ENCODE measurements at places on chromosomes 12 and 14. TPM values are rescaled to one million over a fixed set of nuclear protein-coding genes. Genes with fewer than 3 reads are reported as not detected.

DNA sequence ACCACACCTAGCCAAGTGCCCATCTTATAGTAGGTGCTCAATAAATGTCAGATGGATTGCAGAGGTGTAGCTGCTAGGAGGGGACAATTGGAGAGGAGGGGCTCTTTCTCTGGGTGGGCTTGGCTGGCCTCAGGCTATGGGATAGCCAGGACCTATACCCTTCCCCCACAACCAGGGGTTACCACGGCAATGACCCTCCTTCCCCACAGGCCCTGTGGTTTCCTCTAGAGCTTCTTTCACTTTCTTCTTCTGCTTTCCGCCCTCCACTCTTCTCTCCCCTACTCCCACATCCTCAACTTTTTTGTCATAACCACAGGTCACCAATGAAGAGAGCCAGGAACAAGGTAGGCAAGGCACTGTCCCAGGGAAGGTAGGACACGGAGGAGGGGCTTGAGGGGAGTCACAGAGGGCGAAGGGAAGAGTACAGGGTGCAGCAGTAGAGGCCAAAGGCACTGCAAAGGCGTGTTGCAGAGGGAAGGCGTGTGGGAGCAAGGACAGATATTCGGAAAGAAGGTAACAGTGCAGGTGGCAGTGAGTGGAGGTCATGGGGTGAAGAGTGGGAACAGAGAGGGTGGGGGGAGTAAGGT lies 1.9 kb upstream of the ITGB7 start:
- DNase-seq = no peak

- peak; percentile 24 for DNase-seq
These were observed 8.3 kb upstream of the MTA1 start for GRCh38 chr14:105411017-105411941.

- no peak for DNase-seq
These were observed 162.1 kb upstream of the IFNG-AS1 start for GRCh38 chr12:67826946-67827720.

The GPR84 gene
- not detected for polyA plus RNA-seq

DNA sequence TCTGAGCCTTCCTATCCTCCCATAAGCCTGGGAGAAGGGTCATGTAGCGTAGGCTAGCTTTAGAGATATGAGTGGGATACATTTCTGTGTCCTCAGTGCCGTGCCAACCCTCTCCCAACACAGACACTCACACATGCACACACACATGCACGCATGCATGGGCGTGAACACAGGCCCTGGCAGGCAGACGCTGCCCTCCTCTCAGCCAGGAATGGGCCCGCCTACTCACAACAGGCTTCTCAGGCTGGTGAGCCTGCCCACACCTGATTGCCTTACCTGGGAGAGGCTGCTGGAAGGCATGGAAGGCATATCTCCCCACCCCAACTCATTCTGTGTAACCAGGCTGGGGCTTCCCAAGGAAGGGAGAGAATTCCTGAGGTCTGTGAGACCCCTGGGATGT lies 12.8 kb upstream of the ACVR1B start:
- DNase-seq = no peak

DNA sequence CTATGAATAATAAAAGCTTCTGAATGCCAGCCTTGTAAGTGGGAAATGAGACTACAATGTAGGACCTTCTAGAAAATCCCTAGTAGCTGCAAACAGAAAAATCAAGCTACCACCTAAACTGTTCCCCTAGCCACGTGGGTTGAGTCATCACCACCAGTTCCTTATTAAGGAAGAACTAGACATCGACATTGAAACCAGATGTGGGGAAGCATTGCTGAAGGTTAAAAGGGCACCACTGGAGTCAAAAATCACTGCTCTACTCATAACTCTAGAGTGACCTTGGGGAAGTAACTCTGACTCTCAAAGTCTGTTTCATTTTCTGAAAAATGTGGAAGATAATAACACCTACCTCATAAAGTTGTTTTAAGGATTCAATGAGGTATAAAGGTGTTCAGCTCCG lies 9.4 kb upstream of the CNIH1 start:
- DNase-seq = no peak

DNA sequence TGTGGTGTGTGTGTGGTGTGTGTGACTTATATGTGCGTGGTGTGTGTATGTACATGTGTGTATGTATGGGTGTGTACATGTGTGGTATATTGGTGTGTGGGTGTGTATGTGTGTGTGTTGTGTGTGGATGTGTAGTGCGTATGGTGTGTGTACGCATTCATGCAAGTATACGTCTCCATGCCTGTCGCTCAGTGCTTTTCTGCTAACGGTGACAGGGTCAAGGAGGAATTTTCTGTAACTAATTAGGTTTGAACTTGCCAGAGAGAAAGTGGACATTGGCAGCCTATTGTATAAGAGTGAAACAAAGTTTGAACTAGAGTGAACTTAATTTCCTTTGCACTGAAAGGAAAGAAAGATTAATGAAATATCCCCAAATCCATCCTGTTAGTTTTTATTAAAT lies 120.9 kb upstream of the GSC start:
- no peak for DNase-seq

The SLCO1C1 gene
- polyA plus RNA-seq = 0.06 TPM

DNA sequence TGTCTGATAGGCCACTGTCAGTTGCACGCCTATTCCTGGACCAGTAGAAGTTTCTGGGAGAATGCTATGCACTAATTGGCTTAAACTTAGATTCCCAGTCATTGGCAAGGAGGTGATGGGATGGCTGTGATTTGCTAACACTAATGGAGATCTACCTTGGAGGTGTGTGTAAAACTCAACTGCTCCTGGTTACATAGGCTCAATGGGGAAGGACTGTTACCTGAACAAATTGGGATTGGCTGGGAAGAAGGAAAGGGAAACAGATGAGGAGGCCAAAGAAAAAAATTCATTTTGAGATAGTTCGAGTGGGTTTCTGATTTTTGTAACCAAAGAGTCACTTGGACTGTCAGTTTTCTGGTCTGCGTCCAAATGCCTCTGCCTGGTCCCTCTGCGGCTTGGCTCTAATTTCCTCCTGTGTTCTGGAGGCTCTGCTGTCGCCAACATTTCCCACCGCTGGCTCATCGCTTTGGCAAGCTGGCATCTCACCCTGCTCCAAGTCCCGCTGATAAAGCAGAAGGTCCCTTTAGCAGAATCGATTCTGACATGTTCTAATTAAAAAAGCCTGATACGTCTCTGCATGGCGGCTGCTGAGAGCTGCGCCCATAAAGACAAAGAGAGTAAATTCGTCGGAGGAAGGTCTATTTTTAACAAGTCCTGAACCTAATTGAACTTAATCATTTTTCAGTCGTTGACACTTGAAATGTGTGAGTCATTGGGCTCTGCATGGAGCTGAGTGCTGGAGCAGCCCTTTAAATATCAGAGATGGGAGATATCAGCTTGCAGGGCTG lies 2.0 kb upstream of the CCDC63 start:
- no peak for DNase-seq

DNA sequence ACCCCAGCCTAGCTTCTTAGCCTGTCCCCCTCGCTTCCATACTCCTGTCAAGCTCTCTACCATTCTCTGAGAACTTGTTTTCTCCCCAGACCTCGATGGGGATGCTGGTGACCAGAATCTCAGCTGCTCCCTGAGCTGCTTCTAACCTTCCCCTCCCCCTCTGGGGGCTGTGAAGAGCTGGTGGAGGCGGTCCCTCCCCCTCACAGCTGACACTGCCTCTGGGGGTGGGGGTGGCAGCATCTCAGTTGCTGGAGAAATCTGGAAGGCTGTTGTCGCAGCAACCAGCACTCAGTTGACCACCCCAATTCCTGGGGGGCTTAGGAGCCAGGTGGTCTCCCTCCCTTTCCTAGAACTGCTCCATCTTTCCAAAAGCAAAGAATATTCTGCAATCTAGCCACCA lies 4.7 kb downstream of the PPP1R1A start:
- no peak for DNase-seq

- no peak for DNase-seq
These were observed 27.2 kb downstream of the HIGD1C start for GRCh38 chr12:50979369-50980052.

The SALL2 gene
- 4.3 TPM for polyA plus RNA-seq

The GPR135 gene
- 0.80 TPM for polyA plus RNA-seq

The CLEC12A gene
- not detected for polyA plus RNA-seq

The DERA gene
- polyA plus RNA-seq = 13.9 TPM

- DNase-seq = no peak
These were observed 9.8 kb downstream of the ISCA2 start for GRCh38 chr14:74503291-74503937.

The TAC3 gene
- not detected for polyA plus RNA-seq

The SOAT2 gene
- not detected for polyA plus RNA-seq

GRCh38 chr12:104873374-104873773 lies 84.7 kb downstream of the SLC41A2 start:
- DNase-seq = no peak

GRCh38 chr14:105408592-105408991 lies 10.3 kb downstream of the TEX22 start:
- DNase-seq = no peak

The CCDC177 gene
- polyA plus RNA-seq = not detected

The SLC4A8 gene
- 4.7 TPM for polyA plus RNA-seq

DNA sequence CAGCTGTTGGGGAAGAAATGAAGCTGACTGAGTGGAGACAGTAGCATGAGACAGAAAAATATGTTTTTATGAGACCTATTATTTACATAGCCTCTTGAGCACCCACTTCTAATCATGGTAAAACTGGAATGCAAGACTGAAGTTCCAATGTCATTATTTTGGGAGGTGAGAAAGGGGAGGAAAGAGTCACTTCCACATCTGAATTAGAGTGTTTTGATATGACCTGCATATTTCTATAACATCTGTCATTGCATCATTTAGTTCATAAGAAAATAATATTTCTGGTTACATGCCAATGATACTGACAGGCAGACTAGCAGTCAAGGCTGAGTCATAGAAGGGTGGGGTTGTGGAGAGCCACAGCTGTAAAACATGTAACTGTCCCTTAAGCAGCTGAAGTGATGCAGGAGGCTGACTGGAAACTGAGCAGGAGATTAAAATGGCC lies 26.7 kb downstream of the NTN4 start:
- DNase-seq = peak; percentile 83

The SRRM4 gene
- polyA plus RNA-seq = not detected

DNA sequence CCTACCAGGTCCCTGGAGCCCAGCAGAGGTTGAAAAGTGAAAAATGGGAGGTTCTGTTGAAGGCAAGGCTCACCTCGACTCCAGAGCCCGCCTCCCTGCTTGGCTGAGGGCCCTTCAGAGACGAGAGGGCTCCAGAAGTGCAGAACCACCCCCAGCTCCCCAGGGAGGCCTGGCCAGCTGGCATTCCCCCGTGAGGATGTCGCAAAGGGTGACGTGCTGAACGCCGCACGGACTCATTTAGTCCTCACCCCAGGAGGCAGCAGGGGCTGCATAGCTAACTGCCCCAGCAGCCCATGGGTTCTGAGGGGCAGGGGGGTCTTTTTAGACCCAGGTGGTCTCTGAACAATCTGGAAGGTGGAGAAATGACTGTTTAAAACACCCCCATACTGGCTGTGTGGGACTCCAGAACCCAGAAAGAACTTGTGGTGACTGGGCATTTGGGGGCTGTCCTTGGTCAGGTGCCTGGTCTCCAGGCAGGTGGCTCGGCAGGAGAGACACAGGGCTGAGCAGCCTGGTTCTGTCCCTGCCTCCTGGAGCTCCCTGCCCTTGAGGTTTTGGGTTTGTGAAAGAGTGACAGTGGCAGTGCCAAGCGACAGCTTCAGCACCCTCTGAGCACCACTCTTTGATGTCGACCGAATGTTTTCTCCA lies 32.0 kb downstream of the ANAPC7 start:
- no peak for DNase-seq

The SPTB gene
- polyA plus RNA-seq = 0.03 TPM

The MYF6 gene
- not detected for polyA plus RNA-seq

The CACNA1C gene
- not detected for polyA plus RNA-seq

DNA sequence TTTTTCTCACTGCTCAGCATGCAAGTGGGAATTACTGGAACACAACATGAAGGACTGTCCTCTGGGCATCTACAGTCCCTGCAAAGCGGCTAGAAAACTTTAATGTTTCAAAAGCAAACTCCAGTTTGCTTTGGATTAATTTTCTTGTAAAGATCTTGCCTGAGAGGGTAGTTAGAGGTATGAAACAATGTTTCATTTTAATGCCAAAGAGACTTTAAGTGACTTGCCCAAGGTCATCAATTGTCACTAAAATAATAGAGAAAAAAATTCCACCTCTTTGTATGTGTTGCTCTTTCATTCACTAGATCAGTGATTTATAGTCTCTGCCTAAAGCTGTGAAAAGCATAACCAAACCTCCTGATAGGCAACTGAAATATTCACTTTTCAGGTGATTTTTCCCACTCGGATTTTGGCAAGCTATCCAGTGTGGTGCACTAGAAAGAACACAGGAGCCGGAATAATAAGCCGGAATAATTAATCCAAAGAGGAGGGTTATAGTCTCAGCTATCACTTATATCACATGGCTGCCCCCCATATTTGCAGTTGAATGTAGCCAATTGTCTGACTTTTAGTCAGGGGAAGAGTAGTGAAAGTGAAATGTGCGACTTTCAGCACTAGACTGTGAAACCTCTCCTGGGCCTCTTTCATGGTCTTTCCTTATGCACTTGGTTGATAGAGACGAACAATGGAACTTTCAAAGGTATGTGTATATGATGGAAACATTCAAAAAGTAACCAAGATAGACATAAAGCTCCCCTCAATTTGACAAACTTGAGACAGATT lies 107.7 kb downstream of the SLC6A15 start:
- DNase-seq = no peak

GRCh38 chr14:91346838-91347173 lies 70.8 kb downstream of the CCDC88C start:
- no peak for DNase-seq

- DNase-seq = no peak
These were observed 600 bp downstream of the PNN start for GRCh38 chr14:39175445-39176262.

DNA sequence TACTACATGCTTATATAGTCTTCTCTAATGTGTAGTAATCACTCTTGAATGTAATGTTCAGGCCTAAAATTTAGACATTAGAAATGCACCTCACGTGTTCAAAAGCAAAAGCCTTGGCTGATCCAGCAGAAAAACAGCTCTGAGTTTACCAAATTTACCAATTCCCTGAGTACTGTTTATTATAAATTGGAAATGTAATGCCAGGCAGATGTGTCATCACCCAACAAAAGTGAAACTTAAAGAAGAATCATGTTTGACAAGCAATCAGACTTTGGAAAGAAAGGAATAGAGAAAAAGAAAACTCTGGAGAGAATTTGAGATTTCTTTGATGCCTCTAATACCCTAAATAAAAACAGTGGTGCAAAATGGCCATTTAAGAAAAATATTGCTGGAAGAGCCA lies 26.5 kb upstream of the STRAP start:
- DNase-seq = no peak

- DNase-seq = no peak
These were observed 40.1 kb downstream of the CCDC60 start for GRCh38 chr12:119374635-119375034.
